ENCODE measurements at places on chromosomes 12 and 14.

DNA sequence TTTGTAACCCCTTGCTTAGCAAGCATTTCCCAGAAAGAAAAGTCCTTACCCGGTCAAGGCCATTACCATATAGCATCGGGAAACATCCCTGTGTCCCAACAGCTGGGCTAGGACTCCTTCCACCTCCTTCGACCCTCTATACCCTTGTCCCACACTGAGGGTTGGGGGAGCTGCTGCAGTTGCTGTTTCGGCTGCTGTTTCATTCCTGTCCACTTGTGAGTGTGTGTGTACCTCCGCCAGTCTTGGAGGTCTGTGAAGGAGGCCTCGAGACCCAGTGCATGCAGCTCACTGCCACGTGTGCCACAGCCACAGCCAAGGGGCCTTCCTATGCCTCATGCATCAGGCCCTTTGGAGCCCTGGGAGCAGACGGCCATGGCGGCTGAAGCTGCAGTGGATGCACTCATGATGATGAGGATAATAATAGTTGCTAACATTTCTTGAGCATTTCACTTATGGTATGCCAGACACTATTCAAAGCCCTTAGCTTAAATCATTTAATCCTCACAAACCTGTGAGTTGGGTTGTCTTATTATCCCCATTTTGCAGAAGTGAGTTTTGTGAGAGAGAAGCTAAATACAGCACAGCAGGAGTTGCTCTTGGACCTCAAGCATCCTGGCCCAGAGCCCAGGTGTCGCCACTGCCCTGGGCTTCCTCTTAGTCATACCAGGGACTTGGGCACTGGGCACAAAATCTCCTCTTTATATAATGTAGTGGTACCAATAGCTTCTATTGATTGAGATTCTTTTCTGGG lies 156.5 kb downstream of the PRKCH start:
- DNase-seq = no peak

- DNase-seq = no peak
These were observed 366 bp downstream of the LPCAT3 start for GRCh38 chr12:7017870-7018349.

DNA sequence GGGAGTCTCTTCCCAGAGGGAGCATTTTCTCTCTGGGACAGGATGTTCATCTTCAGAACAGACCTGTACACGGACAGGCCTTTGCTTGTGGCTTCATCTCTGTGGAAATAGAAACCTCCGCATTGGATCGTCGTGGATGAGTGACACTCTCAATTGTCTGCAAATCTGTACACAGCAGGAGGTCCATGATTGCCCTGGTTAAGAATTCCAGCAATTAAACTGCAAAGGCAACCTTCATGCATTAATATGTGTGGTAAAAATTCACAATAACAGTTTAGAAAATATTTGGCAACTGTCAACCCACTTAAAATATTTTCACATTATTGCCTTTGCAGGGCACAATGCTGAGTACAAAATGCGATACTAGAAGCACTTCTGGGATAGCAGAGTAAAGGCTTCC lies 149.8 kb upstream of the SFSWAP start:
- no peak for DNase-seq

DNA sequence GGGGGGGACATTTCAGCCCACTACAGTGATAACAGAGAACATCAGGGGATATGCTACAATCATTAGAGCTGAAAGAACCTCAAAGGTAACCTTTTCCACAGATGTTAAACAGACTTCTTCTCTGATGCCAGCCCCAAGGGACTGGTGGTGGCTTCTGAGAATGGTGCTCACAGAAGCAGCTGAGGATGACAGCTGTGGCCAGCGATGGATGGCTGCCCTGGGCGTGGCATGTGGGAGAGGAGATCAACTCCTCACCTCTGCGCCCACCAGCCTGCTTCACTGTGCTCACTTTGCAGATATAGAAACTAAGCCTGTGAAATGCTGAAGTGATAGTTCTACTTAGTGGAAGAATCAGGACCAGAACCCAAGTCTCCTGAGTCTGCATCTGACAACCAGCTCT lies 33.0 kb downstream of the FOXN3 start:
- no peak for DNase-seq

DNA sequence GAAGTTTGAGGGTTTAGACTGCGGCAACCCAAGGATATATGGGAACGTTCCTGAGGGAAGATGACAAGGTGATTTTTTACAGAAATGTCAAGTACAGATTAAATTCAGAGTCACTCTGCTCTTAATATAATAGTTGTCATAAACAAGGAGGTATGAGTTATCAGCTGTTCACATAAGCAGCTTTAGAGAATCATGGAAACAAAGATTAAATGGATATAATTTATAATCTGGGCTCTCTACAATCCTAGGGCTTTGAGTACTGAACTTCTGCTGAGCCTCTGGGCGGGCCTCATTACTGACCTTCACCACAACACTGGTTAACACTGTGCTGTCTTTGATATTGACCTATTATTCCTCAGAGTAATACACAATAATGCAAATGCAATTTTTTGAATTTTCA lies 577.8 kb downstream of the RPS29 start:
- no peak for DNase-seq

- DNase-seq = no peak
These were observed 364.8 kb downstream of the SNAPC1 start for GRCh38 chr14:62126879-62127478.

- no peak for DNase-seq
These were observed 36.8 kb upstream of the E2F7 start for GRCh38 chr12:77102123-77102522.

DNA sequence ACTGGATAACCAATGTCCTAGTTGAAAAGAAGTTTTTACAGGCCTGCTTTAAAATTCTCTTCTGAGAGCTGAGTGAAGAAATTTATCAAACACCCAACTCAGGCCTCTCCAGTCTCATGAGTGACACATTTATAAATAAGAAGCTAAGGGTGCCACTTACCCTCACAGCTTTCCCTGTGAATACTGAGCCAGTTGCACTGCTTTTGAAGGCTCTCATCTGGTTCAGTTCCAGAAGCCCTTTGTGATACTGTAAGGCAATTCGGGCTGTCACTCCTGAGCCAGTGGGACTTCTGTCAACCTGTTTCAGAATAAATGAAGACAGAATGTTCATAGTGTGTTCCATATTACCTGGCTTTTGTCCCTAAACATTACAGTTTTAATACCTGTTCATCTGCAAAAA lies 8.5 kb downstream of the L3HYPDH start:
- DNase-seq = no peak

- no peak for DNase-seq
These were observed 648 bp downstream of the ERP27 start for GRCh38 chr12:14937689-14938088.

DNA sequence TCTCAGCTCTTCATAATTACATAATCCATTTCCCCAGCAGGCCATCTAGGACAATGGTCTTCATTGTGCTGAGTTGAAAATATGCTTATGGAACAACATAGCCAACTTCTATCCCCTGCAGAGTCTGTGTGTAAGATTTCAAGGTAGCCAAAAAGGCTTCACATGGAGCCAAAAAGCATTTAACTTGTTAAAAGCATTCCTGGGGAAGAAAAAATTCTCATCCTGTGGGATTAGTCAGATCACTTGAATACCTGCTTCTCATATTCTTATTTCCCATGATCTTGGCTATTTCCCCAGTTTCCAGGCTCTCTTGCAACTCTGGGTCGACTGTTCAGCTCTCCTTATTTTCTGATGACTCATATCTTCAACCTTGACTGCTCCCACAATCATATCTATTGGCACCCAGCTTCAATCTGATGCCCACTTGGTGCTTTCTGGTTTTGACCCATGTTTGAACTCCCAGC lies 178.9 kb downstream of the KLHL28 start:
- DNase-seq = no peak

DNA sequence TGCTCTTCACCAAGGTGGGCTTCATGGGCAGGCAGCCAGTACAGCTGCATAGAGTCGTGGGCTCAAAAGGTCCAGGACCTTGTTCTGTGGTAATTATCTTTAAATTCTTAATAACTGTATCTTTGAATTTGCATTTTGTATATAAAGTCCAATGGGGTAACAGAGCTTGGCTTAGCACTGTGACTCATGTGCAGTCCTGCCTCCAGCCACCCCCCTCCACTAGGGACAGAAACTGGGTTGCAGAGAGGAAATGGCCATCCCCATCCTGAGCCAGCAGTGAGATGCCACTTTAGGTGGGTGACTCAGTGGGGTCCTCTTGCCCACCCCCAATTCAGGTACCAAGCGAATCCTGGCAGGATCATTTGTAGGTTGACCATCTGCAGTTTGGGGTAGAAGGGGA lies 48.1 kb downstream of the EPS8 start:
- DNase-seq = no peak

GRCh38 chr14:101593411-101594238 lies 32.3 kb downstream of the DIO3 start:
- DNase-seq = peak; percentile 49

- DNase-seq = no peak
These were observed 814.5 kb downstream of the RPS29 start for GRCh38 chr14:48771717-48772116.

GRCh38 chr14:65321370-65321875 lies 91.1 kb upstream of the FUT8 start:
- no peak for DNase-seq

DNA sequence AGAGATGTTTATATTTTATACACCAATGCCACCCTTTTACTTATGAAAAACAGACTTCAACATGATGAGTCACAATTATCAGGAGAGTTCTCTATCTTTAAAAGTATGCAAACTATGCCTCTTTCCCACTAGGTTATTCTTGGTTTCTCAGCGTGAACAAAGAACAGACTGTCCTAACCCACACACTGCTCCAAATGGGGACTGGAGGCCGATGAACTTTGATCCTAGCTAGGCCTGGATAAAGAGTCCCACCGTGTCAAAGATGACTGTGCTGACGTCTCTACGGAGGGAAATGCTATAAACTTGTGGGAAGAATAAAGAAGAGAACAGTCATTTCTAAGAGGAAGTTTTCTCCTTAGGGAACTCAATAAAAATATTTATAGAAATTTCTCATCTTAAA lies 160.1 kb downstream of the EPS8 start:
- no peak for DNase-seq

GRCh38 chr14:21256539-21257393 lies 12.5 kb downstream of the HNRNPC start:
- no peak for DNase-seq

GRCh38 chr12:85266356-85266755 lies 13.7 kb upstream of the ALX1 start:
- DNase-seq = no peak

- no peak for DNase-seq
These were observed 505.0 kb upstream of the FLRT2 start for GRCh38 chr14:85024931-85025330.

DNA sequence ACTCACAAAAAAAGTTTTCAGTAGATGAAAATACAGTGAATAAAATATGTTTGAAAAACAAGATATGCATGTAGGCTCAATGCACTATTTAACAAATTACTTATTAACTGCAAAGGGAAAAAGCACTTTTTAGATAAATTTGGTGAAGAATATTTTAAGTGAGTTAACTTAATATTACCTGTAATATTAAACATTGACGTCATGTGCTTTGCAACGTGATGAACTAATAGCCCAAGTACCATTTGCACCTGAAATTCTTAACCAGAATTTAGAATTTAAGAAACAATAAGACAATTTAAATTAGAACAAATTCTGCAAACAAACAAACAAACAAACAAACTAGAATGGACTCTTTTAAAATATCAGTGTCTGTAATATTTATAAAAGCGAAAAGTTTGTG lies 659.0 kb upstream of the NOVA1 start:
- DNase-seq = no peak

DNA sequence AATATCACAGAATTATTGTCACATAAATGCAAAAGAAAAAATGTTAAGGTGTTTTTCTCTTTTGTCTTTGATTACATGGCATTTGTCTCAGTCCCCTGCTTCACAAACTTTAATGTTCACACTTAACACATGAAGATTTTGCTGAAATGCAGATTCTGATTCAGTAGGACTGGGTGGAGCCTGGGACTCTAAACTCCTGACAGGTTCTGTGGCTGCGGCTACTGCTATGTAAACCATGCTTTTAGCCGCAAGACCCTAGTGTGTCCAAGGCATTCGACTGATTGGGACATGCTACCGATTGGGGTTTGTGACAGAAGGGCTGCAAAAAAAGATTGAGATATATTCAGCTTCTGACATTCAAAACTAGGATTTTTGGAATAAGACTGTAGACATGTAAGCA lies 72.6 kb upstream of the SLC35F4 start:
- no peak for DNase-seq

DNA sequence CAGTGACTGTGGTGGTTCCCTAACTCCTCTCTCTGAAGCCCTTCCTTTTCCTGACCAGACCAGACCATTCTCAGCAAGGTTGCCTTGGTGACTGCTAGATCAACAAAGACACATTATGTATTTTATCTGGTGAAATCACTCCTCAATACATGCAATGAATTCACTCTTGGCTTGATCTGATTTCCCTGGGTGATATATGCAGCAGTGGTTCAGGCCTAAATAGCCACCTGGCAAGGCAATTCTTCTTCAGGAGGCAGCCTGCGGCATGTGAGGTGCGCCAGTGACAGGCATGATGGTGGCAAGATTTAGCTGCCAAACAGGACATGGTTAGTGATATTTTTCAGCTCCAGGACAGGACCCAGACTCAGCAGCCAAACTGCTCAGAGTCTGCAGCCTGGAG lies 350.3 kb upstream of the CCDC196 start:
- no peak for DNase-seq

DNA sequence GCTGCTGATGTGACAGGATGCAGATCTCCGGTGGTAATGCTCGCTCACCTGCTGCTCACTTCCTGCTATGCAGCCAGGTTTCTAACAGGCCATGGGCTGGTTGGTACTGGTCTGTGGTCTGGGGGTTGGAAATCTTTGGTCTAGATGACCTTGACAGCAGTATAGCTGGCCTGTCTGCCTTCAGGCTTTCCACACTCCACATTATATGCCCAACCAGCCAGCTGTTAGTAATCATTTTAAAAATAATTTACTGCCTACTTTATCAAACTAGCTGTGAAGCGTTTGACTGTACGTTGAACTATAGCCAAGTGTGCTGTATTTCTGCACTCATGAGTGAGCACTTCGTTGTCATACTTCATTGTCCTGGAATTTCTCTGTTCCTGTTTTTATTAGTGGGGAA lies 424.0 kb upstream of the GARIN6 start:
- no peak for DNase-seq

DNA sequence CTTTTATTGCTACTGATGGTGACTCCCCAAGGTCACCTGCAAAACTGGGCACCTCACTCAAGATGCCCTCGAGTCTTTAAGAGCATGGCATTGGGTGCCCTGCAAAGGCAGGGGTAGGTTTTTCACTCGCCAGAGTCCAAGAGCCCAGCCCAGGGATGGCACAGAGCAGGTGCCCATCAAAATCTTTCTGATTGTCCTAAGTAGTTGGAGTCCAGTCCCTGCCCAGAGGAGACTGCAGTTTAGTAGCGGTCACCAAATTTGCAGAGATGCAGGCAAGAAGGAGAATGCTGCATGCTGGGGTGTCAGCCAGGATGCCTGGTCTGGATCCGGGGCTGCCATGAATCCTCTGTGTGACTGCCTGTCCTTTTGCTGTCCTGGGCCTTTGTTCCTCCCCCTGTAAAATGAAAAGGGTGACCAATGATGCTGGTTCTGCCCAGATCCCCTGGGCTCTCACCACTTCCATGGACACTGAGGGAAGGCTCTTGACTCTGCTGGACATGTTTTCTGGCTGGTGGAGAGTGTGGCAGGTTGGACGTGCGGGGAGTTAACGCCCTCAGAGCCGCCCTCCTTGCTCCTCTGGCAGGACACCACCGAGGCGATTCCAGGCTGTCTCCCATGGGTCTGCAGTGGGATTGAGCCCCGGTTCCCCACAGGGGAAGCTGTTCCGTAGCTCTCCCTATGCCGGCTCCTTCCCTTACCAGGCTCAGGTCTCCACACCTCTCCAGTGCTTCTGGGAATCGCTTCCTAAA lies 41.3 kb downstream of the DLK1 start:
- DNase-seq = no peak
